Effector memory CD4-positive, alpha-beta T cell (primary cell): ENCODE measurements at places on chromosomes 3 and 15.

- H3K36me3 ChIP-seq, result no peaks in the 10 kb centered on the region
- DNase-seq, result no peak
- no peaks in the 10 kb centered on the region for H3K4me1 ChIP-seq
- no peak overlapping the region for H3K4me3 ChIP-seq
- H3K27ac ChIP-seq, result no peak overlapping the region
These were observed 502.2 kb upstream of the LMCD1 start for GRCh38 chr3:7999384-7999783.

- peak overlapping the region; percentile 64 for H3K4me3 ChIP-seq
- no peaks in the 10 kb centered on the region for H3K36me3 ChIP-seq
- peaks cover 6% of the 10 kb centered on the region for H3K4me1 ChIP-seq
- H3K27me3 ChIP-seq, result no peaks in the 10 kb centered on the region
- H3K27ac ChIP-seq, result no peak overlapping the region
These were observed 32.0 kb downstream of the FOXL2 start for GRCh38 chr3:138914870-138915502.

- no peak overlapping the region for H3K27ac ChIP-seq
- no peak for DNase-seq
- H3K4me1 ChIP-seq, result no peaks in the 10 kb centered on the region
- no peaks in the 10 kb centered on the region for H3K27me3 ChIP-seq
These were observed 243.1 kb downstream of the GABRG3 start for GRCh38 chr15:27214032-27214431.

DNA sequence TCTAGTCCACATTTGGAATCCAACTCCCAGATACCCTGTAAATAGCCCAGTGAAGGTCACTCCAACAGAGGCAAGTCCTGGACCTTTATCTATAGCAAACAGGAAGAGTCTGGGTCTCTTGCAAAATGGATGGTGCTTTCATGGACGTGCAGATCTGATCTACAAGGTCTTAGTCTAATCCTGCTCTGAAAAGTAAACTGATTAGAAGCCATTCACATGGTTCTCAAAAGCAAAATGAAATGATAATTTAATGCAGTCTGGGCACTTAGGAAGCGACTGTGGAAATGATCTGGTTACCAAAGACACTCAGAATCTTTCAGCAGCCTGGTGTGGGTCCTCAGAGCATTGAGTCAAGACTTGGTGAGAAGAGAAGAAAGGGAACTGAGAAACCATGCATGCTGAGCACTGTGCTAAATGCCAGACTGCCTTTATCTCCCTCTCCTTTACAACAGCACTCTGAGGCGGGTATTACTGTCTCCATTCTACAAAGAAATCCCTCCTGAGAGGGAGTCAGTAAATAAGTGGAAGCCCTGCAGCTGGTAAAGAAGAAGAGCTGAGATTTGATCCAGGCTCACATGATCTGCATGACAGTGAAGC lies 29.0 kb downstream of the AQP9 start:
- no peak overlapping the region for H3K27ac ChIP-seq
- no peaks in the 10 kb centered on the region for H3K27me3 ChIP-seq
- H3K4me3 ChIP-seq, result no peak overlapping the region
- no peak for DNase-seq

DNA sequence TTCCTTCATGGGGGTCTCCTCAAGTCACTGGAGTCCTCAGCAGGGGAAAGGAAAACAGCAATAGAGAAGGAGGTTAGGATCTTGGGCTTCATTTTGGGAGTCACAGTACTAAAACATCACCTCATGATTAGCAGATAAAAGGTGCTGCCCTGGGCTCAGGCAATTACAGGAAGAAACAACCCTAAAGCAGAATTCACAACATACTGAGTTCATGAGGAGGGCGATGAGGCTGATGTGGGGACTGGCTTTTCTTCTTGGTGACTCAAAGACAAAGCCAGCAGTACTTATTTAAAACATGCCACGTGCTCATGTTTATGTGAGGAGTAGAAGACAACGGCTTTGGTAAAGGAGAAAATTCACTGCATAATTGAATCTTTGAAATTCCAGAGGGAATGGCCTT lies 822.3 kb upstream of the CFAP20DC start:
- H3K27ac ChIP-seq, result no peak overlapping the region
- no peaks in the 10 kb centered on the region for H3K27me3 ChIP-seq
- no peak overlapping the region for H3K4me3 ChIP-seq
- no peaks in the 10 kb centered on the region for H3K36me3 ChIP-seq

DNA sequence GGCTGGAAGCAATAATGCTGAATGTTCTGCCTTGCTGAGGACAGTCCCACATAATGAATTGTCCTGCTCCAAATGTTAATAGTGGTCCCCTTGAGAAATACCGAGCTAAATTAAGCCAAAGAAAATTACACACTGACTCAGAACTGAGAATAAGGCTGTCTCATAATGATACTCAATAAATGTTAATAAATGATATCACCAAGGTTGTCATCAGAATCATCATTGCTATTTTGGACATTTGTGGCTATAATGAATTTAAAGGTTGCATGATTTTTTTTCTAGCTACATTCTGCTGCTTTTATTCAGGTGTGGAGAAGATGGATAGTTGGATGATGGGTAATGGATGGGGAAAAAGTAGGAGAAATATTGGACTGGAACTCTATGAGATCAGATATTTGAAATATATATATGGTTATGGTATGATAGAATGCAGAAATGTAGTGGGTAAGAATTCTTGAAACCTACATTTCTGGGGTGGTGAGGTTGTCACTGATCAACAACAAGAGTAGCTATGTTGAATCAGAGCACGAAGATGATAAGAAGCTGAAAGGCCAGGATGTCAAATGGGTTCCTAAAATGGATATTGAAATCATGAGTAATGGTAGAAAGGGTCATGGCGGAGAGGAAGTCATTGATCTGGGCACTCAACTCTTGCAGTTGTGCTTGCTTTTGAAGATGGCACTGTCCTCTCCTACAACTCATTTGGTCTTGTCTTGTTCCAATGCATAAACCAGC lies 12.8 kb downstream of the CHST2 start:
- H3K36me3 ChIP-seq, result no peaks in the 10 kb centered on the region
- H3K4me3 ChIP-seq, result no peak overlapping the region
- H3K4me1 ChIP-seq, result no peaks in the 10 kb centered on the region
- H3K27ac ChIP-seq, result no peak overlapping the region

DNA sequence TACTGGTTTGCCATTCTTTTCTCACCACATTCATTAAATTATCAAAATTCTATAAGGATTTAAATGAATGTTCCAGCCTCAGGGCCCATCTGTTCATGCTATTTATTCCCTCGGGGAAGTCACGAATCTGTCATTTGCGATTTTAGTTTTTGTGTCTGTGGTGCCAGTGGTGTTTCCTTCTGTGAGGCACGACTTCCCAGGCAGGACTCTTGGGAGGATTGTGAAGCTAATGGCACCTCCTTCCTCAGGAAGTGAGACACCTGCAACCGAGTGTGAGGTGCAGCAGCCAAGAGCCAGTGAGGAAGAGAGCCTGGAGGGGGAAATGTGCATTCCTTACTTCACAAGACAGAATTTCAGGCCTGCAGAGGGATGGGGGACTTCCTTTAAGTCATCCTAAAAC lies 24.1 kb downstream of the SV2B start:
- H3K4me1 ChIP-seq, result no peaks in the 10 kb centered on the region
- H3K27me3 ChIP-seq, result peaks cover 7% of the 10 kb centered on the region
- no peak overlapping the region for H3K27ac ChIP-seq
- no peak for DNase-seq
- H3K36me3 ChIP-seq, result no peaks in the 10 kb centered on the region
- H3K4me3 ChIP-seq, result no peak overlapping the region

- H3K4me1 ChIP-seq, result no peaks in the 10 kb centered on the region
- no peak for DNase-seq
- H3K36me3 ChIP-seq, result no peaks in the 10 kb centered on the region
- H3K27ac ChIP-seq, result no peak overlapping the region
- no peaks in the 10 kb centered on the region for H3K27me3 ChIP-seq
These were observed 23.6 kb upstream of the ATP11B start for GRCh38 chr3:182769673-182770072.

DNA sequence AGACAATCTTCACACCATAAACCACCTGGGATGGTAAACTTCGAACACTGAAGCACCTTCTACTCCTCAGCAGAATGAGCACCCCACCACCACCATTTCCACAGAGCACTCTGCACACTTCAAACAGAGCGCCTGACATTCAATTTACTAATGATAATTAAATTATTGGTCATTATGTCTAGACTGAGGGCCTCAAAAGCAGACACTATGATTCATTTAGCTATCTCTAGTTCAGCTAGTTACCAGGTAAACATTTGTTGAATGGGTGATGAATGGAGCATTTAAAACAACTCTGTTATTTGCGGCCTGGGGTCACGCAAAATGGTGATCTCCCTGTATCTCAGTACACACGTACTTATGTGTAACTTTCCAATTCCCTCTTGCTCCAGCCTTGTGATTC lies 40.9 kb downstream of the ACAP2 start:
- H3K4me3 ChIP-seq, result no peak overlapping the region
- H3K27ac ChIP-seq, result no peak overlapping the region
- no peak for DNase-seq
- H3K36me3 ChIP-seq, result no peaks in the 10 kb centered on the region

- H3K27me3 ChIP-seq, result no peaks in the 10 kb centered on the region
- no peaks in the 10 kb centered on the region for H3K36me3 ChIP-seq
- peak; percentile 2 for DNase-seq
- no peaks in the 10 kb centered on the region for H3K4me1 ChIP-seq
- H3K4me3 ChIP-seq, result no peak overlapping the region
- no peak overlapping the region for H3K27ac ChIP-seq
These were observed 18.3 kb upstream of the NTRK3 start for GRCh38 chr15:88274553-88275460.

- no peak overlapping the region for H3K4me3 ChIP-seq
- no peak overlapping the region for H3K27ac ChIP-seq
- H3K4me1 ChIP-seq, result no peaks in the 10 kb centered on the region
- DNase-seq, result no peak
- H3K27me3 ChIP-seq, result peaks cover 3% of the 10 kb centered on the region
These were observed 55.3 kb upstream of the ITGA11 start for GRCh38 chr15:68487087-68487843.

DNA sequence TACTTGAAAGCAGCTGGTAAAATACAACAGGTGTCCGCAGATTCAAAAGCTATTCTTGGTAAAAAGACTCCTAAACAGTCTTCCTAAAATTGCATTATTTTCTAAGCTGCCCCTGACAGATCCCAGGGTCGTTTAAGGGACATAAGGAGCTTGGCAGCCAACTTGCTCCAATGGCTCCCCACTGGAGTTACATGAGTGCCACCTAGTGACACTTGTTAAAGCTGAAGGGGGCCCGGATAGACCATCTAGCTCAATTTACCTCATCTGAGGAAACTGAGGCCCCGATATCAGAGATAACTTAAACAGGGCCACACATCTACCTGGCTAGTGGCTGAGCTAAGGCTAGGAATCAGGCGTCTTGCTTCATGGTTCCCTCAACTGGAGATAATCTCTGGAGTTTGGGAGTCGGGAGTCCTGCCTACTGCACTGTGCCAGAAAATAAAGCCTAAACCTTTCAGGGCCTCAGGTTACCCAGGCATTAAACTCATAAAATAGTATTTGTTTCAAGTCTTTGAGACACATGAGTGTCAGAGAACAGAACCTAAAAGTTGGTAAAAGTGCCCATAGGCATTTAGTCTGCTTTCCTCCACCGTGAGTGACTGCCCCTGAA lies 6.5 kb upstream of the TBC1D23 start:
- no peaks in the 10 kb centered on the region for H3K4me1 ChIP-seq
- no peak overlapping the region for H3K4me3 ChIP-seq
- no peaks in the 10 kb centered on the region for H3K27me3 ChIP-seq
- no peak overlapping the region for H3K27ac ChIP-seq
- no peak for DNase-seq
- H3K36me3 ChIP-seq, result no peaks in the 10 kb centered on the region

DNA sequence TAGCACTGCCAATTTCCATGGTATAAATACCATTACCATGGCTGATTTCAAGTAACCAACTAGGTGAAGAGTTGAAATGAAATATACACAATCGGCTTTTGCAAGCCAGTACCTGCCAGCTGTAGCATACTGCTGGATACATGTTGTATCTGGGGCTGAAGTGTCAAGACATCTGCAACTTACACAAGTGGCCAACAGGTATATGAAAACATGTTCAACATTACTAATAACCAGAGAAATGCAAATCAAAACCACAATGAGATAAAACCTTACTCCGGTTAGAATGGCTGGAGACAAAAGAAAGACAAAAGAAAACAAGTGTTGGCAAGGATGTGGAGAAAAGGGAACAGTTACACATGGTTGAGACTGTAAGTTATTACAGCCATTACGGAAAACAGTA lies 11.6 kb downstream of the ATOSA start:
- no peak overlapping the region for H3K27ac ChIP-seq
- H3K4me3 ChIP-seq, result no peak overlapping the region
- no peaks in the 10 kb centered on the region for H3K4me1 ChIP-seq
- H3K27me3 ChIP-seq, result no peaks in the 10 kb centered on the region

GRCh38 chr15:29570121-29570947 lies 251.9 kb downstream of the TJP1 start:
- H3K27me3 ChIP-seq, result no peaks in the 10 kb centered on the region
- no peak overlapping the region for H3K4me3 ChIP-seq
- no peaks in the 10 kb centered on the region for H3K36me3 ChIP-seq
- H3K4me1 ChIP-seq, result no peaks in the 10 kb centered on the region
- no peak overlapping the region for H3K27ac ChIP-seq
- DNase-seq, result no peak

DNA sequence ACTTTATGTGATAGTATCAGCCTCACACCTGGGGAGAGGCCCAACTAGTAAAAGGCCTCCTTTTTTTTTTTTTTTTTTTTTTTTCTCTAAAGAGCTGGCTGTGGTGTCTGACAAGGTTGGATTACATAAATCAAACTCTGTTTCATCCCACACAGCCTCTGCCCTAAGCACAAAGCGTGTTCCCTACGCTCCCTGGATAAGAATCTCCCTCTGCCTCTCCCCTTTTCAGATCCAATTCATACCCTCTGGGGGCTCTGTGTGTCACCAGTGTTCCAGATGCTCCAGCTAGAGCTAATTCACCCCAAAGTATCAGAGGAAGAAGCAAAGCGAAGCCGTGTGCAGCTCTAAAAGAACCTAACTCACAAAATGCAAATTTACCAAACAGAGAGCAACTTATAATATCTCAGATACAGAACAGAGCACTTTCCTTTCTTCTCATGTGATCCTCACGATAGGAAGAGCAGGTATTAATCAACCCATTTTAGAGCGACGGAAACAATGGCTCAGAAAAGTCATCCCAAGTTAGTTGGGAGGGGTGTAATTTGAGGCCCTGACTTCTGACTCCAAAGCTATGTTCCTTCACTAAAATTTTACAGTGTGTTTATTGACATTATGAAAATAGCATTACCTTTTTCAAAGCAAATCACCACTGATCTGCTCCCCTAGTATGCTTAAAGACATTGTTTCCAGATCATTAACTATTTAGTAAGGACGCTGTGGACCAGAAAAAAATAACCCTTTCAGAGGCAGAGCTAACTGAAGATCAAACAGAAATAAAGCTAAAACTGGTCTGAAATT lies 12.4 kb downstream of the BMF start:
- H3K27ac ChIP-seq, result no peak overlapping the region
- H3K36me3 ChIP-seq, result no peaks in the 10 kb centered on the region
- no peak for DNase-seq
- H3K4me3 ChIP-seq, result no peak overlapping the region
- no peaks in the 10 kb centered on the region for H3K27me3 ChIP-seq
- H3K4me1 ChIP-seq, result peaks cover 20% of the 10 kb centered on the region
